Activated CD8-positive, alpha-beta T cell treated with anti-CD3 and anti-CD28 coated beads for 36 hours (primary cell): ENCODE measurements at places on chromosomes 6 and 20. TPM values are rescaled to one million over a fixed set of nuclear protein-coding genes. Genes with fewer than 3 reads are reported as not detected.
A peak's percentile ranks its signal among the peaks of the same experiment; 100 is the strongest.

- peaks cover 2% of the 10 kb centered on the region for H3K4me1 ChIP-seq
- DNase-seq: no peak
- no peak overlapping the region for H3K27ac ChIP-seq
Observed at GRCh38 chr20:4835244-4836177, 113.8 kb downstream of the PRND start.

GRCh38 chr20:5722927-5723326 lies 27.3 kb upstream of the SHLD1 start:
- H3K27me3 ChIP-seq: no peaks in the 10 kb centered on the region
- H3K36me3 ChIP-seq: no peaks in the 10 kb centered on the region
- DNase-seq: peak; percentile 53
- peak overlapping the region; percentile 66 for H3K27ac ChIP-seq

Gene OARD1
- 48.4 TPM for total RNA-seq

GRCh38 chr20:24479595-24479994 lies 10.2 kb downstream of the SYNDIG1 start:
- no peak overlapping the region for H3K4me3 ChIP-seq
- H3K36me3 ChIP-seq: no peaks in the 10 kb centered on the region
- no peak for DNase-seq
- H3K27ac ChIP-seq: no peak overlapping the region

Gene ENPP3
- 0.79 TPM for total RNA-seq

DNA sequence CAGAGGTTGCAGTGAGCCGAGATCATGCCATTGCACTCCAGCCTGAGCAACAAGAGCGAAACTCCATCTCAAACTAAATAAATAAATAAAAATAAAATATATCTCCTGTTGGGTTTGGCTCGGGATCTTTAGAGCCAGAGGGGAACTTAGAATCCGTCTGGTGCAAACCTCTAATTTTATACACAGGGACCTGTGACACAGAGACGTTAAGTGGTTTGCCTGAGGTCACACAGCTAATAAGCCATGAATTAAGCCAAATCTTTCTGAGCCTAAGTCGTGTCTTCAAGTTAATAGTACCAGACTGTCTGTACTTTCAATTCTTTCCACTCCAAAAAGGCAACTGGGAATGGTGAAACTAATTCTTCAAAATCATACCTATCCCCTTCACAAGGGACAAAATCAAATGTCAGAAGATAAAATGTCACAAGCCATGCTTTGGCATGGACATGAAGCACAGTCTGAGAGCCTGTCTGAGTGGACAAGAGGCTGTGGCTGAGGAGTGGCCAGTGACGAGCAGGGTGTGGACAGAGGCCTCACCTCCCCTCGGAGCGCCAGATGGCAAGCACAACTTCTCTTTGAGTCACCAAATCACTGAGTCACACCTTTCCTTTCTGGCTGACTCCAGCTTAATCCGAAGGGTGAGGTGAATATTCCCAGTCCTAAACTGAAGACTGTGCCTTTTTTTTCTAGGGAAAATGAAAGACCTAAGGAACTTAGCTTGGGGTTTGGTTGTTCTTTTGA lies 177.4 kb downstream of the TFAP2A start:
- H3K27me3 ChIP-seq: peaks cover 1% of the 10 kb centered on the region
- DNase-seq: no peak
- H3K36me3 ChIP-seq: no peaks in the 10 kb centered on the region
- H3K27ac ChIP-seq: no peak overlapping the region
- no peaks in the 10 kb centered on the region for H3K4me1 ChIP-seq
- H3K4me3 ChIP-seq: no peak overlapping the region

Gene UBE2J1
- total RNA-seq: 24.6 TPM

GRCh38 chr6:52337633-52338290 lies 24.2 kb upstream of the PAQR8 start:
- H3K4me1 ChIP-seq: peaks cover 67% of the 10 kb centered on the region
- no peaks in the 10 kb centered on the region for H3K27me3 ChIP-seq
- DNase-seq: peak; percentile 40

DNA sequence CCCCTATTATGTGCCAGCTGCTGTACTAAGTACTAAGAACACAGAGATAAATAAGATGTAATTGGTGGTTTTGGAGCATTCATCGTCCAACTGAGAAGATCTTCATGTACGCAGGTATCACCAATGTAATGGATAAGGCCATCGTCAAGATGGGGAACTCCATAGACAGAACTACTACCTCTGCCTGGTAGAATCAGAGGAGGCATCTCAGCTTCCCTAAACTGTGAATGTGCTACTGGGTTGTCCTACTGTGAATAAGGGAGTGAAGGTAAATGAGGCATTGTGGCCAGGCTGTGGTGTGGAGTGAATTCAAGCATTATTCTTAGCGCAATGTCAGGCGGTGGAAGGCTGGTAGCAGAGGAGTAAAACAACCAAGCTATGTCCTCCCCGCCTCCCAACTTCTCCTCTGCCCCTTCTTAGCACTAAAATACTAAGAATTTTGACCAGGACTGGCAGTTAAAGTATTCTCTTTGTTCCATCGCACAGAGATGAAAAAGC lies 68.2 kb downstream of the TBC1D7 start:
- no peaks in the 10 kb centered on the region for H3K27me3 ChIP-seq
- no peak overlapping the region for H3K4me3 ChIP-seq
- H3K36me3 ChIP-seq: no peaks in the 10 kb centered on the region
- no peak overlapping the region for H3K27ac ChIP-seq
- peaks cover 5% of the 10 kb centered on the region for H3K4me1 ChIP-seq
- DNase-seq: no peak

Gene FAM83C
- total RNA-seq: not detected

DNA sequence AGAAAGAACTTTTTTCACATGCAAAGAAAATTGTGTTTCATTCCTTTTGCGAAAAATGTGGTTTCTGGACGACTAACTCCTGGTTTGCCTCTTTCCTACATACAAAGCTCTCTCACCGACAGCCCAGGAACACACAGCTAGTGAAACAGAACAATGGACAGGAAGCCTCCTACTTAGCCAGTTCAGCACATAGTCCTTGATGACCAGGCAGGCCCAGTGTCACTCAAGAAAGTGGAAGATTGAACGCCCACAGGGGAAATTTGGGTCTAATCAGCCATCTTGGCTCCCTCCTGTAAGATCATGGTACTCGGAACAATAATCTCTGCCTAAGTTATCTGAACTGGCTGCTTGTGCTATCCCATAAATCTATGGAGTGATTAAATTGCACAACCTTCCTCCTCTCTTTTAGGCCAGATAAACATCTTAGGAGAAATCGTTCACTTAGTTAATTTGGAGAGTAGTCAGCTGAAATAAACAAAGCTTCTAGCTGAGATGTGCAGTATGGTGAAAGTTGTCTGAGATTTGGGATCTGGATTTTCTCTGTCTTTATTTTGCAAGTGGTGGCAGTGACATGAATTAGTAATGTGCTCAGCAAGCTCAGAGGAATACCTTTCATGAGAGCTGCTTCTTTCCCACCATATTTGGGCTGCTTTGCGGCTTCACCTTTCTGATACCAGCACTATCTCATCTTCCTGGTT lies 147.0 kb downstream of the MTFR2 start:
- no peak for DNase-seq
- H3K27me3 ChIP-seq: no peaks in the 10 kb centered on the region
- H3K36me3 ChIP-seq: no peaks in the 10 kb centered on the region
- no peak overlapping the region for H3K27ac ChIP-seq
- H3K4me1 ChIP-seq: no peaks in the 10 kb centered on the region

GRCh38 chr20:49749625-49750024 lies 35.9 kb upstream of the B4GALT5 start:
- no peak overlapping the region for H3K27ac ChIP-seq
- no peak overlapping the region for H3K4me3 ChIP-seq
- no peak for DNase-seq
- peaks cover 9% of the 10 kb centered on the region for H3K4me1 ChIP-seq
- no peaks in the 10 kb centered on the region for H3K36me3 ChIP-seq

Gene ABHD16B
- not detected for total RNA-seq

- H3K4me1 ChIP-seq: peaks cover 88% of the 10 kb centered on the region
- no peak overlapping the region for H3K4me3 ChIP-seq
- H3K27ac ChIP-seq: peak overlapping the region; percentile 81
- peaks cover 42% of the 10 kb centered on the region for H3K36me3 ChIP-seq
- no peaks in the 10 kb centered on the region for H3K27me3 ChIP-seq
Observed at GRCh38 chr20:1377341-1377871, 15.4 kb downstream of the FKBP1A start.
